ENCODE measurements at places on chromosomes 7 and 10. TPM values are rescaled to one million over a fixed set of nuclear protein-coding genes. Genes with fewer than 3 reads are reported as not detected.

Gene LRRC17
- total RNA-seq, result 0.14 TPM

Gene TMEM229A
- not detected for total RNA-seq

Gene IGFBP1
- 0.11 TPM for total RNA-seq

Gene LRRD1
- not detected for total RNA-seq

Gene PTF1A
- total RNA-seq, result not detected

Gene TMEM130
- total RNA-seq, result not detected

Gene LLCFC1
- total RNA-seq, result not detected

Gene APBB1IP
- total RNA-seq, result 41.8 TPM

Gene MBL2
- total RNA-seq, result not detected

Gene KCP
- total RNA-seq, result 0.40 TPM

Gene SYNPO2L
- 0.18 TPM for total RNA-seq

Gene RNF148
- total RNA-seq, result not detected

Gene SPAM1
- total RNA-seq, result not detected

Gene ARID5B
- 69.8 TPM for total RNA-seq

Gene NPTX2
- 0.18 TPM for total RNA-seq

Gene ZCWPW1
- total RNA-seq, result 4.2 TPM

Gene FAM237B
- total RNA-seq, result not detected

Gene CUBN
- total RNA-seq, result 0.26 TPM

Gene PRLHR
- total RNA-seq, result not detected

Gene JCAD
- 0.05 TPM for total RNA-seq

Gene TACR2
- total RNA-seq, result not detected

Gene CRHR2
- total RNA-seq, result not detected

Gene BLVRA
- 23.7 TPM for total RNA-seq

Gene TET1
- total RNA-seq, result 0.23 TPM

Gene FAM221A
- 5.6 TPM for total RNA-seq

Gene SLC16A12
- total RNA-seq, result not detected

Gene CALML3
- not detected for total RNA-seq

Gene TAC1
- 1.3 TPM for total RNA-seq

Gene AKR1C4
- not detected for total RNA-seq

Gene DKK1
- 0.42 TPM for total RNA-seq

Gene BEND7
- total RNA-seq, result 0.03 TPM

Gene GSTO2
- 0.73 TPM for total RNA-seq

Gene TLX1
- total RNA-seq, result not detected

Gene FRAT2
- total RNA-seq, result 11.7 TPM

Gene PTPRZ1
- 0.05 TPM for total RNA-seq

Gene GHRHR
- total RNA-seq, result not detected

Gene COL13A1
- not detected for total RNA-seq

Gene SFRP4
- total RNA-seq, result not detected

Gene MEOX2
- not detected for total RNA-seq

Gene PLAU
- total RNA-seq, result 1.1 TPM

Gene PRSS37
- total RNA-seq, result not detected

Gene CTAGE4
- 1.6 TPM for total RNA-seq

Gene MAP3K8
- total RNA-seq, result 29.2 TPM

Gene GDF10
- 0.37 TPM for total RNA-seq

Gene TMEM196
- total RNA-seq, result not detected

Measured in activated T-cell treated with anti-CD3 and anti-CD28 coated beads, Interleukin-2, amount 50 U/mL, for 4 hours (primary cell).